Suppressor macrophage (primary cell): ENCODE measurements at places on chromosomes 1 and 21.

GRCh38 chr1:114524944-114525343 lies 13.9 kb upstream of the TRIM33 start:
- DNase-seq, result no peak

- no peak for DNase-seq
Measured at GRCh38 chr1:201359031-201359872, 18.2 kb downstream of the TNNT2 start.

DNA sequence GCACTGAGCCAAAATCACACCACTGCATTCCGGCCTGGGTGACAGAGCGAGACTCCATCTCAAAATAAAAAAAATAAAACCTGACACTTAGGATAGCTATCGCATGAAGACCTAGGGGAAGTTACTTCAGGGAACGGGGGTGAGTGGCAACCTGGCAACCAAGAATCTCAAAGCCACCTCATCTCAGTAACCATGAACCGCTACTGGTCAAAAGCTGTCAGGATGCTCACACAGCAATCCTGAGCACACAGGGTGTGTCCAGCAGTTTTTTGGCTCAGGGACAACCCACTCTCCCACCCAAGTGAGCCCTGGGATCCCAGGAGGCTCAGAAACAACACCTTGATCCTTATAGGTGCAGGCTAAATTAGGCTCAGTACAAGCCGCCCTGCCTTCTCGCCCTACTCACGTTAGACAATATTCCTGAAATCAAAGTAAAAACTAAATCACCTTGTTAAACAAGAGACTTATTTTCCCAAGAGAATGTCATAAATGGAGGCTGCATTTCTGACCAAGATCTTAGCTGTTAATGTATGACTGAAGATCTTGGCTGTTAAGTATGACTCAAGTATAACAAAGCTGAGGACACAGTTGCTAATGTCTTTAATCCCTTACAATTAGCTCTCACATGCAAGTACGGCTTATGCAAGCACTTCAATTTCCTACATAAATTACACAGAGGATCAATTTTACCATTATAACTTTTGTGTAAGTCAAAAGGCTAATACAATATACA lies 48.3 kb upstream of the NADK start:
- DNase-seq, result no peak

GRCh38 chr21:34967509-34968289 lies 81.4 kb downstream of the RUNX1 start:
- peak; percentile 80 for DNase-seq

GRCh38 chr1:63882048-63882704 lies 108.4 kb downstream of the ROR1 start:
- DNase-seq, result no peak

- no peak for DNase-seq
Measured at GRCh38 chr1:63824451-63824850, 50.6 kb downstream of the ROR1 start.

- DNase-seq, result no peak
Measured at GRCh38 chr1:217881131-217881543, 250.0 kb downstream of the SPATA17 start.

GRCh38 chr1:201183209-201183608 lies 7.4 kb upstream of the IGFN1 start:
- DNase-seq, result no peak

DNA sequence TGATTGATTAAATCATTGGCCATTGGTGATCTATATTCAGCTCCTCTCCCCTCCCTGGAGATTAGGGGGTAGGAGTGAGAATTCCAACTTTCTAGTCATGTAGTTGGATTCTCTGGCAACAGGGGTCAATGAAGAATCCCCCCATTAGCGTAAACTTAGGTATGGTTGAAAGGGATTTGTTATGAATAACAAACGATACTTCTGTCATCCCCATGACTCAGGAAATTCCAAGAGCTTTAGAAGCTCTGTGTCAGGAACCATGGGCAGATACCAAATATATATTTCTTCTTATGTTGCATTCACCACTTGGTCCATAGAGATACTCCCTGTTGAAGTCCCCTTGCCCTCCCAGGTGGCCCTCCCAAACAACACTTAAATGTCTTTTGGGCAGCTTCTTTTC lies 124.5 kb downstream of the DNM3 start:
- DNase-seq, result no peak

DNA sequence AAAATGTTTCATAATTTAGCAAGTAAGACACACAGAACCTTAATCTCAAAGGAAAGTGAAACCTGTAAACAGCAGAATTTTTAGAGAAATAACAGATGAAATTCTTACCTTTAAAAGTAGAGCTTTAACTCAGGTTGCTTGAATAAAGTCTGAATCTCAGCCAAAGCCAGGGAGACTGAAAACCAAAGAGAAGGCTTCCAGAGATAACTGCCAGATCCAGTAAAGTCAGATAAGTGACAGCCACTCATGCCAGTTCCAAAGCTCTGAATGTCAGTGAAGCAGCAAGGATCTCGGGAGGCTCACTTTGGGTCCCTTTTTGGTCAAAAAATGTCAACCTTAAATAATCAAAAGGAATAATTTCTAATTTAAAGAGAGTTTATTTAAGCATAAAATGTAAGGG lies 199.9 kb upstream of the CHRM3 start:
- DNase-seq, result no peak

DNA sequence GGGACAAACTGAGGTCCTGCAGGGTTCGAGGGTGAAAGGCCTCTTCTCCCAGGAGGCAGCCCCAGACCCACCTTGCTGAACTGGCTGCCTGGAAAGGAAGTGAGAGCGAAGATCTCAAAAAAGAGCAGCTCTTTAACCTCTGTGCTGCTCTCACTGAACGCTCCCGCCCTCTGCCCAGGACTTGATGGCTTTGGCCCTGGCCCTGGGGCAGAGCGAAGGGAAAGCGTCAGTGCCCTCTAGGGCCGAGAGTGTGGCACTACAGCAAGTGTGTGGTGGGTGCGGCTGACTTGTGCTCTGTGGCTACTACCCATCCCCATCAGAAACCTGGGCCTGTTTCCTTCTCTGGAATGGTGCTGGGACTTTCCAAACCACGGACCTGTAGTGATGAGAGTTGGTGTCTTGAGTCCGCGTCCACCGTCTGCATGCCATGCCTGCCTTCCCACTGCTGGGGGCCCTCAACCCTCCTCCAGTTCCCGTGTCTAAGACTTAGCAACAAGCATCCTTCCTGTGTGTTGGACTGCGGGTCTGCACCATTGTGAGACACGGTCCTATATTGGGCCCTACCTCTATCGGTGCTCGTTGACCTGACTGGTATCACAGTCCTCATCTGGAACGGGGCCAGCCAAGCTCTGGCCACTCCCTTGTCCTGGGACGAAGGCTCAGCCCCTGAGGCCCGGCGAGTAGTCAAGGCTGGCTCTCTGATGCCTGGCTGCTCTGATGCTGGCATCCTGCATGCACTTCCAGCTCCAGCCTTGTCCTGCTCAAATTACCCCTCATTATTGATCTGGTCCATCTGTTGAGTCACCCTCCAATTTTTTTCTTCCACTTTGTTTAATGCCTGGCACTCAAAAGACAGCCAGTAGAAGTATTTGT lies 180.3 kb downstream of the DISC1 start:
- peak; percentile 88 for DNase-seq
